Cortex of kidney (tissue), 1 donor: ENCODE measurements at places on chromosomes 2 and 18.

- DNase-seq: no peak
Measured at GRCh38 chr2:48412443-48413250, 117.3 kb upstream of the STON1 start.

GRCh38 chr18:76388891-76389423 lies 106.1 kb downstream of the ZNF516 start:
- no peak for DNase-seq

DNA sequence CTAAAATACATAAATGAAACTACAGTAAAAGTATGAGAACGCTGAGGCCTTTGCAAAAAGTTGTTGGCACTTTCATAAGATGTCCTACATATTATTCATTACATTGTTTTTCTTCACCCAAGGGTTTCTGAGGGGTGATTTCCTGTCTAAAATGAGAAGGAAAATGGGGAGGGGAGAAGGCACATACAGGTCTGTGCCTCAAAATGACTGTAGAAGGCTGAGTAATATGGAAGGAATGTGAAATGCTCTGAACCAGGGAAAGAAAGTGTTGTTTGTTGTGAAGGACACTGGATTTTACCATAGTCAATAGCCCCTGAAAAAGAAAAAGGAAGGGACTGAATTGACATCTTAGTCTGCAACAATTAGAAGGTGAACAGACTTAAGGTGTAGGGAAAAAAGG lies 99.5 kb upstream of the RNF152 start:
- DNase-seq: no peak

DNA sequence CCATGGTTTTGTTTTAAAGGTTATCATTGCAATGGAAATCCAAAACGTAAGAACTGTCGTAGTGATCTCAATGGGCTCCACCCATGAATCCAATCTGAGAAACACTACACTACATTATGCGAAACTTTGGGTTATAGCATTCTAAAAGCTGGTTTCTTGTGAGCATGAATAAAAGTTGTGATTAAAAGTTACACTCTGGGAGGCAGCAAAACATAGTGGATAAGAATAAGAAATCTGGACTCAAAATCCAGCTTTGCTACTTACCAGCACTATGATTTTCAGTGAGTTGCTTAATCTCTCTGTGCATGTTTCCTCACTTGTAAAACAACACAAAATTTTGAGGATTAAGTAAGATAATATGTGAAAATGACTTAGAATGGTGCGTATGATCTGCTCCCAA lies 25.7 kb upstream of the THOC1 start:
- no peak for DNase-seq

GRCh38 chr18:75656035-75656434 lies 228.5 kb upstream of the SMIM21 start:
- no peak for DNase-seq
